Stimulated activated CD4-positive, alpha-beta T cell treated with anti-CD3 and anti-CD28 coated beads, Interleukin-1b, Interleukin-23, amount 100 ng/mL, for 24 hours (primary cell): ENCODE measurements at places on chromosomes 6 and 20.

DNA sequence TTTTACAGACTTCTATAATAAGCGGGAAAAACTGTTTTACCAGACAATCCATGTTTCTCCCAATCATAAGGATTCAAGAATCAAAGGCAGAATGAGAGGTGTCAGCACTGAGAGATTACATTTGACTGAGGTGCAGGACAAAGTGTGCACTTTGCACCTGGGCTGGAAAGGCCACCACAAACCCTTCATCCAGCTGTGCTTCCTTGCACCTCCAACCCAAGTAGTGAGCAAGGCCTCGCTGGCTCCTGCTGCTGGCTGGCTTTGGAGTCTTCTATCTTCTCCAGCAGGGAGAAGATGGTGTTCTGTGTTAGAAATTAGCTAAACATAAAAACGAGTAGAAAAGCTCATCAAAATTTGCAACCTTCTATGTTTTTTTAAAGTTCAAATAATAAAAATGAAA, 77.7 kb downstream of the CHD6 start:
- DNase-seq, result no peak

DNA sequence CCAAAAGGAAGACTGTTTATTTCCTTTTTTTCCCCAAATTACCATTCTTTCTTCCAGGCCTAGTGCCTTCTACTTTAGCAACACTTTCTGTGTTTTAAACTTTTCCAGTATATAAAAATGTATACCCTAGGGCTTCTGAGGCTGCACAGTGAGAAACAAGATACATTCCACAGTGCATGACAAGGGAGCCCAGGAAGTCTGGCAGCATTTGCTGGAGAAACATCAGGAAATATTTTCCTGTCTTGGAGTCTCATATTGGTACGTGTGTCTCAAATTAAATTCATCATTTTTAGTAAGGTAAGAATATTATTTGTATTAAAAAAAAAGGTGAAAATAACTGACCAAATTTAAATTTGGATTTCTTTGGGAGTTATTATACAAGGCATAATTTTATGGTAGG, 662.6 kb downstream of the RFPL4B start:
- no peak for DNase-seq

DNA sequence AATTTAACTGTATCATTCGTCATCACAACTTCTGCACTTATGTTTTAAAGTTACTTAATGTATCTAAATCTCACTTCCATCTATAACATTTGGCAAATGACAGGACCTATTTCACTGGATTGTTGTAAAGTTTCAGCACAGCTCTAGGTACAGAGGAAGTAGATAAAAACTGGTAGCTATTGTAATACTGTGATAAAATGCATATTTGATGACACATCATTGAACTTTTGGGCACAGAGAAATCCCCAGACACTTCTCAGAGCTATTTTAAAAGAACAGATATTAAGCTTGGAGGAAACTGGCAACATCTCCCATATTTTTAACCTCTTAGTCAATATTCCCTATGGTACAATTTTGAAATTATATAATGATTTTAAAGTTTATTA, 138.7 kb downstream of the RFPL4B start:
- DNase-seq, result no peak

DNA sequence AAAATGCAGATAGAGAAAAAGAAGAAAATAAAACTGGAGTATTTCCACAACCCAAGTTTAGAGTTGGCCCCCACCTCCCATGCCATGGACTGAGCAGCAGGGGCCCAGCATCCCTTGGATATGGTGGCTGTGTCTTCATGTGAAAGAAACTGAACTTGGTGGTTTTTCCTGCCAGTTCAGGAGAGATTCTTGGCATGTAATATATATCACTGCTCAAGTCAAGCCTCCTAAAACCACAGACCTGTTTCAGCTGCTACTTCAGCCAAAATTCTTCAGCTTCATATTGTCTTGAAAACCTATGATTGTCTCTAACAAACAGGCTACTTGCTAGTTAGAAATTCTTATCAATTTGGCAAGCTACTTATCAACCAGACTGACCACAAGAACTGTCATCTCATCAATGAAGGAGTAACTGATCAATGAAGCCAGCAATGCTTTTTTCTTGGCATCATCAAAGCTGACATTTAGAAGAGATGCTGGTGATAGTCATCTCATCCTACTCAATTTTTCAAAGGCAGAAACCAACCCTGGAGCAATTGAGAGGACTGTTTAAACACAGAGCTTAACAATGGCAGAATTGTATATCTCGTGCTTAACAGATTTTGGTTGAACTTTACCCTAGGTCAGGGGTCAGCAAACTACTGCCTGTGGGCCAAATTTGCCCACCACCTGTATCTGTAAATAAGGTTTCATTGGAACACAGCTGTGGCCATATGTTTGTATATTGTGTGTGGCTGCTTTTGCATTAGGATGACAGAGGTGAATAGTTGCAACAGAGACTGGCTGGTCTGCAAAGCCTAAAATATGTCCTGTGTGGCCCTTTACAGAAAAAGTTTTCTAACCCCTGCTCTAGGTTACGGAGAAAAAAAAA, 10.4 kb upstream of the NOL7 start:
- DNase-seq, result no peak

- DNase-seq, result no peak
Observed at GRCh38 chr6:34520645-34521462, 35.3 kb downstream of the SPDEF start.

- DNase-seq, result no peak
Observed at GRCh38 chr6:130434174-130434873, 68.5 kb downstream of the TMEM200A start.

DNA sequence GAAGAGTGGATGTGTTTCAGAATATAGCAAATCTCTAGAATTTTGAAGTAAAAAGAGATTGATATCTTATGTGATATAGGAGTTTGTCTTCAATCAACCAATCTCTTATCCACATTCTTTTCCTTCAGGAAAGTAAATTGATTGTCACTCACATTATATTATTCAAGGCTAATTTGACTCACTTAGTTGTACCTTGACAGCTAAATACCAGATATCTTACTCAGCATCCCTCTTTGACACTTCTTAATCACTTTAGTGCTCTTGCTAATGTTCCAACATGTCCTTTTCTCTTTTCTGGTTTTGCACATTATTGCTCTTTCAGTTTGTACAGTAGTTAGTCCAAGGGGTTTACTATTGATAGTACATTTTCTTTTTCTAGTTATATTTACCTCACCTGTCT, 286.9 kb upstream of the PTCHD4 start:
- no peak for DNase-seq

- DNase-seq, result no peak
Observed at GRCh38 chr20:48807586-48808381, 20.0 kb downstream of the PREX1 start.

- DNase-seq, result no peak
Observed at GRCh38 chr20:64038224-64038564, 2.2 kb downstream of the C20orf204 start.

DNA sequence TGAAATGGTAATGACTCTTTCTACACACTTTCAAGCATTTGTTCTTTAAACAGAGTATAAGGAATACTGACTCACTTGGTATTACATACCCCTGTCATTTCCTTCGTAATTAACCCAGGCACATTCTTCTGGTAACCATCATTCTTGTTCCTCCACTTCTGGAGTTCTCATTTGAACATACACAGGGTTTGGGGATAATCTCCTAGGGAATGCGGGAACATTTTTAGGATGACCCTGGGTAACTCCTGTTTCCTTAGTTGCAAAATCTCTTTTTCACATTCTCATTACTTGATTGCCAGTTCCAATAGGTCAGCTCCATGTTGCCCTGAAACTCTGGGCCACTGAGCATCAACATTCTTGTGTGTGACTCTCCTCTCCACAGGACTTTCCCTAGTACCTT, 51.5 kb upstream of the E2F3 start:
- DNase-seq, result no peak

DNA sequence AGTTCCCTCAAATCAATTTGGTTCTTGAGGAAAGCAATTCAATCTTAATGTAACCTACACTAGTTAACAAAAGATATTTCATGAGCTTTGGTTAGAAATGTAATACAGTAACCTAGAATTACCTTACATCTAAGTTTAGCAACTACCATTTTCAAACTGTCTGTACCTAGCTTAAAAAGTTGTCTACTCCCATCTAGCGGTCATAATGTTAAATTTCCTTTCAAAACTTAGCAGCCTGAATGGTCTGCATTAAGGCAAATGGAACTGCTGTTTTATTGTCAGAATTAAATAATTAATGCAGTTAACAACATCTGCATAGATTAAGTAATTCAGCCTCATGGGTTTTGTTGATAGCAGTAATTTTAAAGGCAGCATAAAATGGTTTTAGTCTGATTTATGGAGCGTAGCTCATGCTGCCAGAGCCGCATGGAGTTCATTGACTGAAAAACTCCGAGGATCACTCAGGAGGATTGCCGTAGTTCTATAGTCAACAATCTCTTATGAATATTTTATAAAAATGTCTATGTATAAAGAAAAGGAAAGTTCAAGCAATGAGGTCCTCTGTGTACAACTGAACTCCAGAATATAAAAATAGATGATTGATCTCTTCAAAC, 485.4 kb upstream of the MANEA start:
- no peak for DNase-seq

GRCh38 chr6:35725721-35726438, 11.0 kb upstream of the ARMC12 start:
- DNase-seq, result no peak

- no peak for DNase-seq
Observed at GRCh38 chr20:62598761-62599194, 43.5 kb upstream of the SLCO4A1 start.

GRCh38 chr6:130671577-130671976, 155.6 kb upstream of the SMLR1 start:
- DNase-seq, result no peak

DNA sequence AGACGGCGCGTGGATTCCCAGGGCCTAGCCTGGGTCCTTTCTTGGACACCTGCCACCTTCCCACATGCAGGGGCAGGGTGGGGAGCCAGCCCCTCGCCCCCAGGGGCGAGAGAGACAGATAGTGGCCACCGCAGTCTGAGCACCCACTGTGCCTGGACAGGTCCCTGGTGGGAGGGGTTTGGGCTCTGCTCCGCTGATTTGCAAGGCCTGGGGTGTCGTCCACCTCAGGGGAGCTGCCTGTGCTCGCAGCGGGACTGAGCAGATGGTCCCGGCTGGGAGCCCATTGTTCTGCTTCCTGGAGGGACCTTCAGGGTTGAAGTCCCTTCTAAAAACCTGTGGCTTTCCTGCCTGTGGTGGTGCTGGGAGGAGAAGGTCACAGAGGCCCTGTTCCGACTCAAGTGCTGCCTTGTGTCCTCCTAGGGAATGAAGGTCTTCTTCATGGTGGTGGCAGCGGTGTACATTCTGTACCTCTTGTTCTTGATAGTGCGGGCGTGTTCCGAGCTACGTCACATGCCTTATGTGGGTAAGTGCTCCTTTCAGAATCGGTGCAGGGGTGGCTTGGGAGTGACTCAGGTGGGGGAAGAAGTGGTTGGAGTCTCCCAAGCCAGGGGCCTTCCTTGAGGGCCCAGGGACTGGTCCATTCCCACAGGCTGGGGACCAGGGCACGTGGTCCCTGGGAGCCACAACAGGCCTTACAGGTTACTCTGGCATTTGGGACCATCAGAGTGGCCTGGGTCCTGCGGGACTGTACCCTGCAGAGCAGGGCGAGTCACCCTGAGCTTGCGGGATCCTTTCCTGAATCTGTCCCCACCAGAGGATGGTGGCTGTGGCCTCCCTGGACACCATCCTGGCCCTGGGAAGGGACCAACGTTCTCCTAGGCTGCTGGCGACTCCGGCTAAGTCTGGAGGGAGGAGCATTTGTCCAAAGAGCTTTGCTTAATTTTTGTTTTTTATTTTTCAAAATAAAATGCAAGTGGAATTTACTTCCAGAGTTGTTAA, 19.6 kb downstream of the DYNLT1 start:
- no peak for DNase-seq

GRCh38 chr6:30074331-30075093, 1.1 kb downstream of the RNF39 start:
- DNase-seq, result no peak

GRCh38 chr6:63565727-63566596, 6.3 kb upstream of the LOC128125822 start:
- DNase-seq, result no peak

DNA sequence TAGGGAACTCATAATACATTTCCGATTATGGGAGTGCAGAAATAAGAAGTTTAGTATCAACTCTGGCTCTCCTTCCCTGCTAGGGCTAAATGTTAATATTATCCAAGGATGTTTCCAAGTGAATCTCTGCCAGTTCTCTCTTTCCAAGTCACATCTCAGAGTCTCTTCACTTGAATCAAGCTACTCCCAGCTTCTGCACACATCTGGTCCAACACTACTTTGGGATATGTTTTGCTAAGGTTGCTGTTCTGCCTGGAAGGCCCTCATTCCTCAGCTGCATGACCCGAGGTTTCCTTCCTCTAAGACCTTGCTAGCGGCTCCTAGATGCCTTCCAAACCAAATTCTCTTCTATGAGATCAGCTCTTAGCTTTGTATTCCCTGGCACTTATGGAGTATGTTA, 331.8 kb downstream of the GJA1 start:
- DNase-seq, result no peak

DNA sequence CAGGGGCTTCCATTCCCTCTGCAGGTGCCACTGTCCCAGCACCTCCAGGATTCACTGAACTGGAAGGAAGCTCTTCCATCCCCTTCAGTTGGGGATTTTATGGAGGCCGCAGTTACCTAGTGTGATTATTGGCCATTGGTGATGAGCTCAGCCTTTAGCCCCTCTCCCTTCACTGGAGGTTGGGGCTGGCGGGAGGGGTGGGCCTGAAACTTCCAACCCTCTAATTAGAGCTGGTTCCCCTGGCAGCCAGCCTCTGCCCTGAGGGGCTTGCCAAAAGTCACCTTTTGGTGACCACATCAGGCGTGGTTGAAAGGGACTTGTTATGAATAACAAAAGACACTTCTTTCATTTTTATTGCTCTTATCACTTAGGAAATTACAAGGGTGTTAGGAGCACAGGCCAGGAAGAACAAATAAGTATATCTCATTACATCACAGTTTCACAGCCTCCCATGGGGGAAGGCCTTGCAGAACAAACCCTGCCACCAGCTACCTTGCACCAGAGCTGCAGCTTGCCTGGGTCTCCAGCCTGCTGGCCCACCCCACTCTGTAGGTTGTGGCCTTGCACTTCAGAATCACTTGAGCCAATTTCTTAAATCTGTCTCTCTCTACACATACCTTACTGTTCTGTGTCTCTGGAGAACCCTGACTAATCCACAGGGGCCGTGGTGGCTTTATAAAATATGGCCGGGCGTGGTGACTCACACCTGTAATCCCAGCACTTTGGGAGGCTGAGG, 5.0 kb downstream of the PYGB start:
- no peak for DNase-seq

DNA sequence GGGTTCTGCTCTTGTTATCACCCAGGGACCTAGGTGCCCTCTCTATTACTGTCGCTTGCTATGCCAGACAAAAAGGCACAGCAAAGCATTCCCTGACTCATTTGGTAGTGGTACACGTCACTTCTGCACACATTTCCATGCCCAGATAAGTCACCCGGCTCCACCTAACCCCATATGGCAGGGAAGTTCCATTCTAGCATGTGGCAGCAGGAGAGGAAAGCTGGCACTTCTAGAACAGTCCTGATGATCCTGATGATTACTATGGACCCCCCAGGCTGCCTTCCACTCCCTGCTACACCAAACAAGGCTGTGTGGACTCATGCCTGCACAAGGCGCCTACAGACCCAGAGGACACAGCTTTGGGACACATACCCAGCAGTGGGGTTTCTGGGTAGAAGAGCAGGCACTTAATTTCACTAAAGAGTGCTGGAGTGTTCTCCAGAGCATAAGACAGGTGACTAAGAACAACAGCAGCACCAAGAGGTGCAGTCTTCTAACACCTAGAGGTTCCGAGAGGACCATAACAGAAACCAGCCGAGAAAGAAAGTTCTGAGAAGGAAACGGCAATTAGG, 53.5 kb upstream of the NELFCD start:
- no peak for DNase-seq

- DNase-seq, result no peak
Observed at GRCh38 chr6:10963113-10963512, 76.3 kb downstream of the SYCP2L start.

GRCh38 chr6:134816780-134817179, 133.1 kb downstream of the ALDH8A1 start:
- DNase-seq, result no peak
